ENCODE measurements at places on chromosomes 6 and 20.

DNA sequence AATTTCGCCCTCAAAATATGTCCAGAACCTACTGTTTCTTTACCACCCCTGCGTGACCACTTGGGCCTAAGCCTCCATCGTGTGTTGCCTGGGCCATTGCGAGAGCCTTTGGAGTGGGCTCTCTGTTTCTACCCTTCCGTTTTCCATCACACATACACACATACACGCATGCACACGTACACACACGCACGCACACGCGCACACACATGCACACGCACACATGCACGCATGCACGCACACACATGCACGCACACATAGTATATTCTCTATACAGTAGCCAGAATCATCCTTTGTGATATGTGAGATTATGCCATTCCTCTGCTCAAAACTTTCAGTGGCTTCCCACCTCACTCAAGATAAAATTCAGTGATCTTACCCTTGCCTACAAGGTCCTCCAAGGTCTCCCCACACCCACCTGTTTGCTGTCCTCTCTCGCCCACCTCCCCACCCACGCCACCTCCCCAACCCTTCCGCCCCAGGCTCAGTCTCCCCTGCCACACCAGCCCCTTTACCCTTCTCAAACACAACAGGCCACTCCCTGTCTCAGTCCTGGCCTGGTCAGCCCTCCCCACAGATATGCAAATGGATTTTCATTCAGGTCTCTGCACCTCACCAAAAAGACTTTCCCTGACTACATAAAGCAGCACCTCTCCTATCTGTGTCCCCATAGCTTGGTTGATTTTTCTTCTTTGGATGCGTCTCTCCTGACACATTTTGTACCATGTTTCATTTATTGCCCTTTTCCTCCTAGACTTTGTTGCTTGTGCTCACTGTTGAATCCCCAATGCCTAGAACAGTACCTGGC, 559.6 kb downstream of the CD83 start:
- no peak for DNase-seq

DNA sequence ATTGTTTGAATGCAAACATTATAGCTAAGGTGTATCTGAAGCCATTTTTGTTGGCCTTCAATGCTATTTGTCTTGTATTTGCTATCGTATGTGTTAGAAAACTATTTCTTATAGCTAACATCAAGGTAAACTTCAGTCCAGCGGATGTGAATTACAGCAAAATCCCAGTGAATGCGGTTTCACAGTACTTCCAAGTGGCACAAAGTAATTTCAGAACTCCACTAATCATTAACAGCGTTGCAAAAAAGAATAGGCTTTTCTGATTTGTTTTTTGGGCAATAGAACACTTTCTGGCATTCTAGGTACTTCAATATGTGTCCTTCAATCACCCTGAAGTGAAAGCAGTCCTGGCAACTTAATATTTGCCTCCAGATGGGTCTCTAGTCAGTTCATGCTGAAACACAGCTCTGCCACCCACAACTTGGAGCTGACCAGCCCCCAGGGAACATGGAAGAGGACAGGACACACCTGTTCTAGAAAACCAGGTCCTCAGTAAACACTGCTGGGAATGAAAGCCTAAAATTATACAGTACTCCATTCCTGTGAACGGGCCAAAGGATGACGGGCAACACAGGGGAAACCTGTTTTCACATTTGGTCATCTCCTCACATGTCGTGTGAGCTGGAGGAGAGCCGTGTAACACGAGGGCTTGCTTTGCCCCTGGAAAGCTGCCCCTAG, 9.7 kb upstream of the MRPS10 start:
- no peak for DNase-seq

DNA sequence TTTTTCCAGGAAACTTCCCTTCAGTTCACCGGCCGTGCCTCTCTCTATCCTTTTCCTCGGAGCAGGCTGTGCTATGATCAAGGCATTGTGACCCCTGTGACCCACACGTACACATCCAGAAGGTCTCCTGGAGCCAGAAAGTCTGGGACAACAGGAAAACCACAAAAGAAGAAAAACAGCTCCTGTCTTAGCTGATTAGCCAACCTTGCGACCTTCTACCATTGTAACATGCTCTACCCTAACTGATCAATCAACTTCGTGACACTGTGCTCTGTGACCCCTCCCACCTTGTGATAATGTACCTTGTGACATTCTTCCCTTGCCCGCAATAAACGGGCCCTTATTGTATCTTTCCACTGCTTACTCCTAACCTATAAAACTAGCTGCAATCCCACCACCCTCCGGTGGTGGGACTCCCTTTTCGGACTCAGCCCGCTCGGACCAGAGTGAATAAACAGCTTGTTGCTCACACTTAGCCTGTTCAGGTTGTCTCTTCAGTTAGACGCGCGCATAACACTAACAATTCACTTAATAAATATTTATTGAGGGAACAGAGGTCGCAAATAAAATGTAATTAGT, 24.2 kb downstream of the ZNF311 start:
- peak; percentile 51 for DNase-seq

GRCh38 chr20:1994627-1995026, 769 bp upstream of the PDYN start:
- DNase-seq, result no peak

- DNase-seq, result no peak
Measured at GRCh38 chr6:128491610-128492206, 28.7 kb downstream of the PTPRK start.

- peak; percentile 78 for DNase-seq
Measured at GRCh38 chr6:32970413-32971241, 2.2 kb downstream of the BRD2 start.

DNA sequence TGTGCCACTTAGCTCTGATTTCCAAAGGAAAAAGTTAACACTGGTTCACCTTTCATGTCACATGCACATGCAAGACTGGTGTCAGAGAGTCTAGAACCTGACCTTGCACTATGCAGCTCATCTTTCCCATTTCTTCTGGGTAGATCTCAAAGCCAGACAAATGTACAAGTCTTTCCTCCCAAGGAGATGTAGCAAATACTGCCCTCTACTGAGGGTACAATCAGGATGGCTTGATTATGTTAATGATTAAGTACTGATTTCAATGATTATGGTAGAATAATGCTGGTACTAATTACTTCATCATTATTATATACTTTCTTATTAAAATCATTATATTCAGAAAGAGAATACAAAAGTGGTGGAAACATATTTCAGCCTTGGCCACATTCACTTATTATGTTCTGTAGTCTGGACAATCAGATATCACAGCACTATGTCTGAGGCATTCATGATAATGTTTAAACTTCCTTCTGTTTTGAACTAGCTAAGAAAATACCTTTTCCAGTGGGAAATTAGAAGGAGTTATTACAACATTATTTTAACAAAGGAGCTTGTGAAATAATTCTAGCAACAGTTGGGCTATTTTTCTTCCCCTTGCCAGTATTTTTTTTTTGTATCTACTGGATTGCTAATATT, 68.5 kb upstream of the FOXO3 start:
- peak; percentile 33 for DNase-seq

- DNase-seq, result no peak
Measured at GRCh38 chr6:126335210-126335609, 4.7 kb upstream of the CENPW start.

- no peak for DNase-seq
Measured at GRCh38 chr6:168091381-168092264, 12.6 kb upstream of the FRMD1 start.

DNA sequence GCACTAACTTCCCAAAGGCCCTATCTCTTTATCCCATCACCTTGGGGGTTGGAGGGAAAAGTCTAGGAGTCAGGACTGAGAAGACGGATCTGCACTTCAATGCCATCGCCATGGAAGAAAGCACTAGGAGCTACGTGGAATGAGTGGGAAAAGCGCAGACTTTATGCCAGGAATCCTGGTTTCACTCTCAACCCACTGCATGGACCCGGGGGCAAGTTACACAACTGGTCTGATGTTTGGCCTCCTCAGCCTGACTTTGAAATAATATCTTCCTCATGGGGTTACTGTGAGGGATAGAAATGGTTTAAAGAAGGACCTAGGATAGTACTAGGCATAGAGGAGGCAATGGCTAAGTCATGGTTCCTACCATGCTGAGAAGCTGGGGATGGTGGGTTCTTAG, 13.5 kb upstream of the PSMG4 start:
- DNase-seq, result no peak

- DNase-seq, result no peak
Measured at GRCh38 chr20:56460459-56460858, 8.0 kb upstream of the RTF2 start.

DNA sequence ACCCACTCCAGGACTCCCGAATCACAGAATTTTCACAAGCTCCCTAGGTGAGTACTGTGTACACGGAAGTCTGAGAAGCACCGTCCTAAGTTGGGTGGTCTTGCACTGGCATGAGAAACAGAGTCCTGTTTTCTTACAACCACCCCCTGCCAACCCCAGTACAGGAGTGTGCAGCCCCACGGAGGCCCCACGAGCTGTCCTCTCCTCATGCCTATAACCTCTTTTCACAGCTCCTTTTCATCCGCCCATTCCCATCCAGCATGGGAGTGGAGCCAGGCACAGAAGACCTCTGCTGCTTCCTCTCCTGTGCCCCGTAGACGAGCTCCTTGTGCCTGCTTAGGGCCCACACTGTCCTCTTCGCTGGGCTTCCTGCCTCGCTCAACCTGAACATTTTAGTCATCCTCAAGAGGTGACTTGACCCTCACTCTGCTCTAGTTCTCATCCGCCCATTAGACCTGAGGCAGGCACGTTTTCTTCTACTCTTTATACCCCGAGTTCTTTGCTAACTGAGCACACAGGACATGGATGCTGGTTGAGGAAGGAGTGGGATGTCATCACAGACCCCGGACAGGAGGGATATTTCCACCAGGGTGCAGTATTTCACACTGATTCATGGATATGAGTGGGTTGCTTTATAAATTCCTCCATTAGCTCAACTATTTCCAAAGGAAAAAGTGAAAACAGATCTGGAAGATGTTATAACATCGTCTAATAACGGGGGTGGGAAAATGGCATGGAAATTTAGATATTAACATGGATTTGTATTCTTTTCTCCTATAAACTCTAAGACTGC, 160.5 kb downstream of the TTLL2 start:
- no peak for DNase-seq

DNA sequence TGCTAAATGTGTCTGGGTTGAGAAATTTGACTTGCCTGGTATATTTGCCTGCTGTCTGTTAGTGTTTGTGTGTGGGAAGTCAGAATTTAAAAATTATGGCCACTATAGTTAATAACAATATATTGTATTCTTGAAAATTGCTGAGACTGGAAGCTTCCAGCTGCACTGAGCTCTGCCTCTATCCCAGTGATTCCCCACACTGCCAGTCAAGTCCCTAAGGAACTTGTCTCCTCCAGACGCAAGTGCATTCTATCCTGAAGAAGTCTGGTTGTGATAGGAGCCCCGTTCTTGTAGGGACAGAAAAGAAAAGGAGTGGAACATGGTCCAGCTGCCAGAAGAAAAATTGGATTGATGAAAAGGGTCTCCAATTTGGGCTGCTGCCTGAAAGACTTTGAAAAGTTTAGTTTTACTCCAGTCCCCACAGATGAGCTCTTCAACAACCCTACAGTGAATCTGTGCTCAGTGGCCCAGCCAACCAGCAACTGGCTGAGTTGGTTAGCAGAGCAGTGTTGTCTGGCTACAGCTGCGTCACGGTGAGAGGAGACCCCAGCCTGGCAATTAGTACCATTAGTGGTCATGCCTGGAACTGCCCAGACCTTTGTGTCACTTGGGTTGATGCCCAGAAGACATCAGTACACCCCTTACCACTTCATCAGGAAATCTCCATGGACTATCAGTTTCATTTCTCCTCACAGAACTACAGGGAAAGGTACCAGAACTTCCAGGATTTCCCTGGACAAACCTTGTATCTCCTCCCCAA, 183.1 kb upstream of the MCHR2 start:
- DNase-seq, result no peak
